KG1 (cell line): ENCODE measurements at places on chromosomes 7 and 10.

GRCh38 chr7:149304006-149304405, 42.0 kb downstream of the ZNF783 start:
- DNase-seq = no peak

- peak; percentile 67 for DNase-seq
Measured at GRCh38 chr10:130109796-130110245, 809 bp downstream of the C10orf143 start.

- DNase-seq = no peak
Measured at GRCh38 chr7:37071124-37071523, 346.8 kb upstream of the AOAH start.

DNA sequence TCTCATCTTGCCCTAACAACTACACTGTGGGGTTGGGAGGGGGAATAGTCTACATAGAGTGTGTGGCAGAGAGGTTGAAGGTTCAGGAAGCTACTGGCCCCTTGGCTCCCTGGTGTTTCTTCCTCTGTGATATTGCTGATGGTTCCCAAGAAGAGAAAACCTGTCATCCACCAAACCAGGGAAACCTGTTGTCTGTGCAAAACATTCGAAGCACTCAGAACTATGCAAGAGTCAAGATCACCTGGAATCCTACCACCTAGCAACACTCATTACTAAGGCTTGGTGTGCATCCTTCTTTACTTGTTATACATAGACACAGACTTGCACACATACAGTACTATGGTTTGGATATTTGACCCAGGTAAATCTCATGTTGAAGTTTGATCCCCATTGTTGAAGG, 46.5 kb upstream of the MKI67 start:
- no peak for DNase-seq

DNA sequence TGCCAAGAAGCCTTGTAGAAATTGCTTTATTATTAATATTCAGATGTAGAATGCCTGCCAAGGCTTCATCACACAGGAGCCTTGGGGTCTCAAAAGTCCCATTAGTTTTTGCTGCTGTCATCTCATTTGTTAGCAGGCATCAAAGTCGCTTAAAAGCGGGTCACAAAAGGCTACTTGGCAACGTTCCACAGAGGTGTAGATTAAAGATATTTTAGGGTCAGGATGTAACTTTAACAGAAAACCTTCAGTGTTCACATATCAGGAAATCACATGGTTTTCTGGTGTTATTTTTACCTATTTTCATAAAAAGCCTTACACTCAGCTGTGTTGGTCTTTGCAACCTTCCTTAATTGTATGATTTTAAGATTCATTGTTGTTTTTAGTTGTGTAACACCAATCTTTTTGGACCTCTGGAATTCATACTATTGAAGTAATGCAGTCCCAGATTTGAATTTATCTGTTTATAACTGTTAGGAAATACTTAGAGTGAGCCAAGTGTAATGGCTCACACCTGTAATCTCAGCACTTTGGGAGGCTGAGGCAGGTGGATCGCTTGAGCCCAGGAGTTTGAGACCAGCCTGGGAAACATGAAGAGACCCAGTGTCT, 65.3 kb downstream of the TET1 start:
- no peak for DNase-seq

DNA sequence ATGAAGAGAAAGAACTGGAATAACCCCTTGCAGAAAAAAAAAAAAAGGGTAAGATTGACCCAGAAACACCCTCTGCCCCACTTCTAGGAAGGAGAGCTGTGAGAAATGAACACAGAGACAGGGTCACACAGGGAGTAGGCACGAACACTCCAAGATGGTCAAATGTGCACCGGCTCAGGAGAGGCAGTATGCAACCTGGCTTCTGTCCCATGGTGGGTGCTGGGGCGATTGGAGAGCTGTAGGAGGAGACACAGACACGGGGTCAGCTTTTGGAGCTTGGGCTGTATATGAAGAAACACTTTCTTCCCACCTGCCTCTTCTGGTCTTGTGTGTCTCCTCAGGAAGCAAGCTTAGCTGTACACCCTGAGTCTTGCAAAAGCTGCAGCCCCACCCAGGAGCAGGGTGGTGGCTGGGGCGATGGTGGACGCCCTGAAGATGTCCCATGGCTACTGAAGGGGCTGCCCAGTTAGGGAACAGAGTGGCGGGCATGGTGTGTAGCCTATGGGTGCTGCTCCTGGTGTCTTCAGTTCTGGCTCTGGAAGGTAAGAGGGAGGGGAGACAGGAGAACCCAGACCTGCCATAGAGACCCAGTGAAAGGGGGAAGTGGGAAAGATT, 8.0 kb downstream of the EPHB6 start:
- no peak for DNase-seq

DNA sequence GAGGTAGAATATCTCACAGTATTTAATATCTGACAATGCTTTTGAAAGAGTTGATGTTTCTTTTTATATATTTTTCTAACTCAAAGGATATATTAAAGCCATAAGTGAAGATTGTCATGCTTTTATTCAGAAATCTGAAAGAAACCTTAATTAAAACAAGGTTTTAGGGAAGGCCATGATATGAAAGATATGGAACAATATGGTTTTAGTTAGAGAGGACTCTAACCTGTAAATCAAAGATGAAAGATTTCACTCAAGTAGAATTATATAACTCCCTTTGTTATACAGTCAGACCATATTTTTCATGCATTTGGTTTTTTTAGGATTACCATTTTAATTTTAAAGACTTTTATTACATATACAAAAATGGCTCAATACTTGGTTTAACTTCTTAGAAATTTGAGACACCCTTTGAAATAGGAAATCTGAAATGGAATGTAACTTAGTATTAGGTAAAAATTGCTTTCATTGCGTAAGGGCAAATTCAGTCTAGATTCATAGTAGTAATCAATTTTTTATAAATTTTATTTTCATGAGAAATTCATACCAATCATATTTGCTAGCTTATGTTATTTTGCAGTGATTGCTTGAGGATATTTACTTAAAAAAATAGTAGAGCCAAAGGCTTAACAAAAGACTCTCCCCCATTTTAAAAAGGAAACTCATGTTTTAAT, 119.8 kb downstream of the TWIST1 start:
- DNase-seq = no peak

GRCh38 chr10:49309691-49310411, 10.9 kb downstream of the C10orf71 start:
- DNase-seq = peak; percentile 62

DNA sequence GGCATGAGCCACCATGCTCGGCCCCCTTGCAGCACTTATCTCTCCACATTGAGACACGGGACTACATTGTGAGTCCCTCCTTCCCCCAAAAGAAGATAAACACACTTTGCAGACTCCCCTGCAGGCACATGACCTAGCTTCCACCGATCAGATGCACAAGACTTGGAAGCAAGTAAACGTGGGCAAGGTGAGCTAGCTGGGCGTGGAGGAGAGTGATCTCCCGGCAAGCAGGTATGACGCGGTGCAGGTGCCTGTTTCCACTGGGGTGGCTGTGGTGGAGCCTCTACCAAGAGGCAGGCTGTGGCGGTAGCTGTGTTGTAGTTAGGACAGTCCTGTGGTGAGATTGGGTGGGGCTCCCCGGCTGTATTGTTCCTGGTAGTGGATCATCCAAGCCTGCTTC, 7.7 kb upstream of the COMTD1 start:
- DNase-seq = no peak

GRCh38 chr10:84015877-84016595, 123.3 kb upstream of the GHITM start:
- no peak for DNase-seq

DNA sequence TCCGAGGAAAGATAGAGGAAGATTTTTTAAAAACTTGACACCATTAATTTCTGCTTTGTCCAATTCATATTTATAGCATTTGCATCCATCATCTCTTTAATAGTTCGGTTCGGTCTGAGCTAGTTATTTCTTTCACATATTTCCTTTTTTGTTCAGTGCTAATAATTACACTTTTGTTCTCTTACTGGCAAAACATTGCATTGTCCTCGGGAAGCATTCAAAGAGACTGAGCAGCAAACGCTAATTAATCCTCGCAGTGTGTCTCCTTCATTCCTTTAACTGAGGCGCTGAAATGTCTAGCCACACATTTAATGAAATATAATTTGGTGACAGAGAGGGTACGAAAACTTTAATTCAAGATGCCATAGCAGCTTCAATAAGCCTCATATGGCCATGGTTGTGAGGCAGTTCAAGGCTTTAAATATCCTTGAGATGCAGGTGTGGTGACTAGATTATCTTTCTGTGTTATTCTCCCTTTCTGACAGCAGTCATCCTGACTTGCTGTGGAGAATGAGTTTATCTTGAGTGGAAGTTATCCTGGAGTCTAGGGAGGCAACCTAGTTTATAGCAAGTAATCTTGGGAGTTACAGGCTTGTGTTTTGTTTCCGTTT, 431.4 kb downstream of the SDK1 start:
- no peak for DNase-seq

- DNase-seq = no peak
Measured at GRCh38 chr10:71512312-71512711, 115.6 kb downstream of the CDH23 start.

- DNase-seq = no peak
Measured at GRCh38 chr7:31318313-31318712, 22.2 kb downstream of the NEUROD6 start.

DNA sequence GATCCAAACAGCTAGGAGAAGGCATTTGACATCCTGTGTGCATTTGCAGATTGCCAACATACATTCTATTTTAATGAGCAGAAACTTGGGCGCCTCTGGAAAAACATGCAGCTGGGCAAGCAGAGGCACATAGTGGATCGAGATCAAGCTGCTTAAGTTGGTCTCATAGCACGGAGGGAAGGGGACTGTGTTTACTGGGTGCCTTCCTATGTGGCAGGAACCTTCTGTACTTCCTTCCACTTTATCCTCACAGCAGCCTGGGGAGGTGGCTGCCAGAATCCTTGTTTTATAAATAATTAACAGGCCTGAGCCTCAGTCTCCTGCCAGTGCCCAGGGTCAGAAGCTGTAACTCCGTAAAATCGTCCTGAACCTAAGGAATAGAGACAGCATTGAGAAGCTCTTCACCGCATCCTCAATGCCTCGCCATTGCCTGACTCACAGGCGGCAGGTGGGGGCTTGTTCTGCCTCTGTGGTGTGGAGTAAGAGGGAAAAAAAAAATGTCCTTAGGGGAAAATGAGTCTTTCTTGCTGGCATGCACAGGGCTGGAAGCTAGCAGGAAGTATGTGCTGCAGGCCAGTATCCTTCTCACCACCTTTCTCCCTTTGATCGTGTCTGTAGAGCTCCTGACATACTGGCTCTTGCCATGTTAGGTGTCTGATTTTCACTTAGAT, 6.2 kb downstream of the VWA2 start:
- no peak for DNase-seq

GRCh38 chr7:43484678-43485395, 98.1 kb upstream of the STK17A start:
- no peak for DNase-seq

GRCh38 chr10:77679217-77679616, 41.6 kb upstream of the KCNMA1 start:
- no peak for DNase-seq

- DNase-seq = peak; percentile 41
Measured at GRCh38 chr7:73606801-73607691, 17.3 kb downstream of the MLXIPL start.

DNA sequence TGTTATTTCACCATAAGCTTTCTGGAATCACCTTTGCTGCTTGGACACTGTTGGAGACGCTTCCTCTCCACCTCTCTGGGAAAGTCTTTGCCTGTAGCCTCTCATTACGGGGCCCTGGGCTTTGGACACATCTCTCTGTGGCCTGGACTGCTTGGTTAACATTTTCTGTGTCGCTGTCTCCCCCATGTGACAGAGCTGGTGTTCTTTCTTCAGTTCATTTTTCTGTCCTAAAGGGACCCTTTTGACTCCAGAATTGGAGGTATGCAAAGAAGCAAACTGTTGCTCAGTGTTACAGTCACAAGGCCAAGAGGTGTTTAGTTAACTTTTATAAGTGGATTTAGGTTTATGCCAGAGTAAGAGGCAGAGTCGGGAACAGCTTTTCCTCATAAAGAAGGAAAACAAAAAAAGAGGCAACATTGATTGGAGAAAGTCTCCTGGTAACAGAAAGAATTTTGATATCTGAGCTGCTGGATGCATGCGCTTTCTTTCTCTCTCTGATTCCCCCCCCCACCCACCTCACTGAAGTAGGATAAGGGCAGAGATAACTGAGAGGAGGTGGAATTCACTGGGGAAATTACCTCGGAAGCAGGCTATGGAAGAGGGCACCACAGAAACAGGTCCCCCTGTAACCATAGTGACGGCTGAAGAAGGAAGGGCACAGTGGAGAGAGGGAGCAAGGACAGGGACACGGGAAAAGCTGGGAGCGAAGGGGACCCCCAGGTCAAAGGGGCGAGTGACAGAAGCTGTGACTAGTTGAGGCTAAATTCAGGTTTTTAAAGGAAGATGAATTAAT, 57.8 kb downstream of the LGI1 start:
- DNase-seq = no peak

DNA sequence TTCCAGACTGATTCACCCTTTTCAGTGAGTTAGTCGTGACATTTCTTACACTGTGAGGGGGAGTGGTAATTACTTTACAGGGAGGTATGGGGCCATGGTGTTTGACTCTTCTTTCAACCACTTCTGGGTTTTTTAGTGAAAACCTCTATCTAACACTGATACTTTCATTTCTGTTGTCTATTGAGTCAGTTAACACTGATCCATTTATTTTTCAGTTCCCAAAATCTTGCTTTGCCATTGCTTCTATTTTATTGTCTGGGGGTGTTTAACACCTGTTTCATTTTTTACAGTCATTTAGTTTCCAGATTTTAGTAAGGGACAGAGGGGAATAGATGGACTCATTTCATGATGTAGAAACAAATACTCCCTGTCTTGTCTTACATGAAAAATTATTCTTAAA, 61.5 kb downstream of the HELLS start:
- no peak for DNase-seq
